Stimulated activated CD8-positive, alpha-beta memory T cell treated with anti-CD3 and anti-CD28 coated beads, Interleukin-7, amount 100 ng/mL, for 4 hours (primary cell): ENCODE measurements at places on chromosomes 11 and 22.

- no peak for DNase-seq
Observed at GRCh38 chr11:131544591-131544990, 174.2 kb downstream of the NTM start.

DNA sequence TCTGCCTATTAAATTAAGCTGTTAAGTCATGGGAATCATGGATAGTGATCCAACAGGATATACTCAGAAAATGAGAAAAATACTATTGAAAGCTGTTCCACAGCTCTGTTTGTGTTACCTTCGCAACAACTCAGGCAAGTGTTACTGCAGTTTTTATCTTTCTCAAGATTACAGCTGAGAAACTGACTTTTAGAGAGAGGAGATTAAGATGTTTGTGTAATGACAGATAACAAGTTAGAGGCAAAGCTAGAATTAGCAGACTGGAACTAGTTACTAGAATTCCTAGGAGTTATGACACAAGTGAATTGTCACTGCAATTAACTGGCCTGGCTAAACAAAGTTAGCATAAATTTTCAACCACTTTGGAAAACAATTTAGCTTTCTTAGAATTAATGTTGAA is 1.6 kb downstream of the SLN start:
- no peak for DNase-seq

GRCh38 chr11:111157571-111157970 is 88.0 kb upstream of the POU2AF2 start:
- no peak for DNase-seq

- no peak for DNase-seq
Observed at GRCh38 chr11:72580642-72580950, 93.6 kb downstream of the PDE2A start.

DNA sequence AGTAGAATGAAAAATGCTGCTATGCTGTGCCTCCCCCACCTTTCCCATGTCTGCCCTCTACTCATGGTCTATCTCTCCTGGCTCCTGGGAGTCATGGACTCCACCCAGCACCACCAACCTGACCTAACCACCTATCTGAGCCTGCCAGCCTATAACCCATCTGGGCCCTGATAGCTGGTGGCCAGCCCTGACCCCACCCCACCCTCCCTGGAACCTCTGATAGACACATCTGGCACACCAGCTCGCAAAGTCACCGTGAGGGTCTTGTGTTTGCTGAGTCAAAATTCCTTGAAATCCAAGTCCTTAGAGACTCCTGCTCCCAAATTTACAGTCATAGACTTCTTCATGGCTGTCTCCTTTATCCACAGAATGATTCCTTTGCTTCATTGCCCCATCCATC is 14.9 kb upstream of the HBE1 start:
- no peak for DNase-seq

- DNase-seq: no peak
Observed at GRCh38 chr22:42766860-42767259, 46.2 kb upstream of the A4GALT start.

GRCh38 chr11:75337195-75337654 is 14.2 kb downstream of the ARRB1 start:
- no peak for DNase-seq

DNA sequence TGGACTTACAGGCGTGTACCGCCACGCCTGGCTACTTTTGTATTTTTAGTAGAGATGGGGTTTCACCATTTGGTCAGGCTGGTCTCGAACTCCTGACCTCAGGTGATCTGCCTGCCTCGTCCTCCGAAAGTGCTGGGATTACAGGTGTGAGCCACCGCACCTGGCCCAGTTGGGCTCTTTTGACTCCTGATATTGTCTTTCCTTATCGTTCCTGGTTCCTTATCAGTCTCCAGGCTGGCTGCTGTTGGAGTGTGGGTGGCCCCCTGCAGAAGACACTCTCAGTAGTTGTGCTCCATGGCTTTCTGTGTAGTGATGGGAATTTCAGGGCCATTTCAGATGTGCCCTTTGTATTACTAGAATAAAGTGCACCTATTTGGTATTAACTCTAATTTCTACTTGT is 55.3 kb downstream of the C22orf31 start:
- no peak for DNase-seq

GRCh38 chr11:118086913-118087768 is at the start of gene SMIM35:
Gene SMIM35 (minus strand): TSS chr11:118086963. CDS start chr11:118086757, 206 bp downstream.
- DNase-seq: no peak

DNA sequence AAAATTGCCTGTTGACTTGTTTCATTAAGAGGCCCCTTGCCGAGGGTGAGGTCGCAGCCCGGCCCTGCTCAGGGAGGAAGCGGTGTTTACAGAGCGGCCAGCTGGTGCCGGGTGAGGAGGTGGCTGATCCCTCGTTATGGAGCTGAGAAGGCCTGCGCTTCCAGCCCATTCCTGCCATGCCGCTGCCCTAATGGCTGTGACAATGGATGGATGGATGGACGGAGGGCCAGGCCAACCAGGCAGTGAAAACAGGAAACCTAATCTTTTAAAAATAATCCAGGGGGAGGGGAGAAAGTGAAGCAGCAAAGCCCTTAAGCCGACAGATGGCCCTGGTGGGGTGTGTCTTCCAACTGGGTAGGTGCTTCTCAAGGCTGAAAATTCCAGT is 38.5 kb downstream of the BCR start:
- DNase-seq: no peak

GRCh38 chr11:2142300-2142759 is 3.1 kb upstream of the IGF2 start:
- no peak for DNase-seq

- DNase-seq: no peak
Observed at GRCh38 chr11:93741882-93742226, 382 bp downstream of the C11orf54 start.

- DNase-seq: no peak
Observed at GRCh38 chr11:75606099-75606498, 44.0 kb downstream of the SERPINH1 start.

DNA sequence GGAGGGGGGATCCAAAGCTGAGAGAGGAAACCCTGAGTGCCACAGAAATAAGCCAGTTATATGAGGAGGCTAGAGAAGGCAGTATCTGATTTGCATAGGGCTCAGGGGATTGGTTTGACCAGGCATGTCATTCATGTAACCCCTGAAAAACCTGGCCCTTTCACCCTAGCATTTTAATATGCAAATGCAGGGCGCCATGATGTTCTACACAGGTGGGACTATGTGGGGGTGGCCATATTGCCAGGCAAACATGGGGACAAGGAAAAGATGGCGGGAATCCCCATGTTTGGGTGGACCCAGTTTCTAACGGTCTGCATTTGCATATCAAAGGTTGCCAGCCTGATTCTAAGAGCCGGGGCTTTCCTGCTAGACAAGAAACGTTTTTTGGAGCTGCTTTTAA is 27.2 kb downstream of the CSF2RB start:
- DNase-seq: no peak

- DNase-seq: no peak
Observed at GRCh38 chr11:118258410-118258809, 5.7 kb downstream of the MPZL2 start.

GRCh38 chr11:123822599-123822998 is 16.4 kb upstream of the OR6M1 start:
- no peak for DNase-seq

DNA sequence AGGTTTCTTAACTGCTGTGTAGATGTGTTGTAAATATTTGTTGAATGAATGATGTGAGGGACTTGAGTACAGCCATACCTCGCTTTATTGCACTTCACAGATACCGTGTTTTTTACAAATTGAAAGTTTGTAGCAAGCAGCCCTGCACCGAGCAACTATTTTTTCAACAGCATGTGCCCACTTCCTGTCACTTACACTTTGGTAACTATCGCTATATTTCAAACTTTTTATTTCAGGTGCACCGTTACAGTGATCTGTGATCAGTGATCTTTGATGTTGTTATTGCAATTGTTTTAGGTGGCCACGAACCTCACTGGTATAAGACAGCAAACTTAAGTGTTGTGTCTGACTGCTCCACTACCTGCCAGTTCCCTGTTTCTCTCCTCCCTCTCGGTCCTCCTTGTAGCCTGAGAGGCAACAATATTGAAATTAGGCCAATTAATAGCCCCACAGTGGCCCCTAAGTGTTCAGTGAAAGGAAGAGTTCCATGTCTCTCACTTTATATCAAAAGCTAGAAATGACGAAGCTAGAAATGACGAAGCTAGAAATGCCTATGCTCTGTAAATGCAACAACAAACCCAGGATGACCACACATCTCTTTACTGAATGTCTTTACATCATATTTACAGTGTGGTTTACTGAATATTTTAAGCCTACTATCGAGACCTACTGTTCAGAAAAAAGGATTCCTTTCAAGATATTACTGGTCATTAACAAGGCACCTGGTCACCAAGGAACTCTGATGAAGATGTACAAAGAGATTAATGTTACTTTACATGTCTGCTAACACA is 1.0 kb downstream of the SFI1 start:
- no peak for DNase-seq

GRCh38 chr11:118213781-118214180 is 11.0 kb downstream of the JAML start:
- DNase-seq: no peak

- DNase-seq: no peak
Observed at GRCh38 chr22:46619240-46619829, 851 bp upstream of the GRAMD4 start.

- no peak for DNase-seq
Observed at GRCh38 chr11:12897390-12897789, 111.7 kb upstream of the RASSF10 start.

GRCh38 chr22:30247974-30248373 is 1.4 kb upstream of the LIF start:
- no peak for DNase-seq

- DNase-seq: no peak
Observed at GRCh38 chr11:126992065-126992803, 8.3 kb downstream of the KIRREL3 start.

GRCh38 chr22:35307892-35308291 is 8.2 kb downstream of the TOM1 start:
- no peak for DNase-seq

- no peak for DNase-seq
Observed at GRCh38 chr22:39943337-39943736, 16.9 kb upstream of the TMA7B start.

- peak; percentile 76 for DNase-seq
Observed at GRCh38 chr22:36853407-36854099, 7.3 kb upstream of the NCF4 start.

- DNase-seq: no peak
Observed at GRCh38 chr11:64814712-64815187, 4.4 kb upstream of the MEN1 start.

GRCh38 chr11:45449036-45449601 is 163.0 kb upstream of the SYT13 start:
- DNase-seq: no peak

DNA sequence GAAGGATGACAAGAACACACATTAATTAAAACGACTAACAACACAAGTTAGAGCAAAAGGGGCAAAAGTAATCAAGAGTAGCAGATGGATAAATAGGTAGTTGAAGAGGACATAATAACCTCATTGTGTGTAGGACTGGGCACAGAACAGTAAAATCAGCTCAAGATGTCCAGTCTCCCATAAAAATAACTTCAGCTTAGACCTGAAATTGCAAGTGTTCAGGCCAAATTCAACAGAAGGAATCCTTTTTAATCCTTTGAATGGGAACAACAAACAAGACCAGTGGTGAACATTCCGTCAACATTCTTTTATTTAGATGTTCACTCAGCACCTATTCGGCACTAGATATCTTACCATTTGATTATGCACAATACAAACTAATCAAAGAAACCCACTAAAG is 4.4 kb downstream of the MTMR2 start:
- no peak for DNase-seq

DNA sequence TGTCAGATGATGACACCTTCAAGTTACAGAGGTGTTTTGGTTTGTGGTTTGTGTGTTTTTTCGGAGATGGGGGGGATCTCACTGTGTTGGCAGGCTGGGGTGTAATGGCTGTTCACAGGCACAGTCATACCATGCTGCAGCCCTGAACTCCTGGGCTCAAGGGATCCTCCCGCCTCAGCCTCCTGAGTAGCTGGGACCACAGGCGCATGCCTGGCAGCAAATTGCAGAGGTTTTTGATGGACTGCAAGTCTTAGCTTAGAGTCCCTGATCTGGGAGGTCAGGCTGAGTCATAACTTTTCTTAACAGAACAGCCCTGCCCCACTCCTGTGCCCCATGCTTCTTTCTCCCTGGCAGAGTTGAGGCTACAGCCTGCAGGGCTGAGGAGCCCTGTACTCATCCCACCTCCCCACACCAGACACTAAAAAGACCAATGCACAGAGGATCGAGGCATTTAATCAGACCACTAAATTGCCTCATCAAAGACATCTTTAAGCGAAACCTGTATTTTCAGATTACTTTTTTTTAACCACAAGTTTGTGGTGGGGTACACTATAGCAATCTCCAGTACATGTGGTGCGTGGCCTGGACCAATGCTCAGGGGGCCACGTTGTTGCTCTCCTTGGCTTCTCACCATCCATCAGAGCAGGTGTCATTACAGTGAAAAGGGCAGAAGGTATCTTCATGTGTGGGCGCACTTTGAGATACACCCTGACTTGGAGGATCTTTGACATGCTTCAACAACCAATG is 17.1 kb upstream of the ADORA2A start:
- no peak for DNase-seq

- no peak for DNase-seq
Observed at GRCh38 chr11:67022341-67022933, 497 bp upstream of the SYT12 start.

- no peak for DNase-seq
Observed at GRCh38 chr22:29125844-29126243, 53.0 kb downstream of the KREMEN1 start.

GRCh38 chr22:37258005-37258752 is 14.1 kb upstream of the RAC2 start:
- no peak for DNase-seq
